ENCODE measurements at places on chromosomes 1 and 21.

DNA sequence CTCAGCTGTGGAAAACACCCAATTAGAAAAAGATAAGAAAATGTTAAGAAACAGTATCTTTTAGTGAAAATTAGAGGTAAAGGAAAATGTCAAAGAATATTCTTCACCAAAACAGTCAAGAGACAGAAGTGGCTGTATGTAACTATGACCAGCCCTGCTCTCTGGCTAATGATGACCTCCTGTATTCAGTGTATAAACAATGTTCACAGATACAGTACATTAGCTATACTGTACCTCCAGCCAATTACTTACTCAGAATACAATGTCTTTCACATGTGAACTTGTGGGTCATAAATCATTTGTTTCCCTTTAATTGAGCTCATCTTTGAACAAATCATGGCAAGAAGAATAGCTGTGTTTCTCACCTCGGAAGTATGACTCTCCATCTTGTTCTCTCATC is 432.0 kb downstream of the LMO4 start:
- DNase-seq = no peak

DNA sequence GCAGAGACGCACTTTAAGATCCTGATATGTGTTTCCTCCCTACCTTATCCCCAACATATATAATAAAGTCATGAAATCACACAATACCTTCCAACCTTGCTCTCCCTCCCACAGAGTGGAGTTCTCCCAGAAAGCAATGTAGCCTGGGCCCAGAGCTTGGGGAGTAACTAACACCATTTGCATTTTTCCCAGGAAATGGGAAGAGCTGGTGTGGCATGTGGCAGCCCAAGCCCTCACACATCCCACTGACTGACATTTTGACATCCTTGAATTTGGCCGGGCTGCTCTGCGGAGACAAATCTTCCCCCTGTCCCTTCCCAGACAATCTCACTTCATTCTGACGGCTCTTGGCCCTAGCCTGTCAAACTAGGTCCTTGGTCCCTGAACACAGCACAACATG is 37.0 kb upstream of the ATP2B4 start:
- DNase-seq = no peak

DNA sequence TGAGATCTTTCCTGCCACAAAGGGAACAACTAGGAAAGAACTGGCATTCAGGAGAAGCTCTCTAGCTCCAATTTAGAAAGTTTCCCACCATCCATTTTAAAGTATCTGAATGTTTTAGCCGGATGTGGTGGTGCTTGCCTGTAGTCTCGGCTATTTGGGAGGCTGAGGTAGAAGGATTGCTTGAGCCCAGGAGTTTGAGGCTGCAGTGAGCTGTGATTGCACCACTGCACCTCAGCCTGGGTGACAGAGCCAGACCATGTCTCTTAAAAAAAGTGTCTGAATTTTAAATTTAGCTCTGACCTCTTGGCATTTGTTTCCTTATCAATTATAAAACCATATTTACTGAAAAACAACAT is 67.2 kb downstream of the RPAP2 start:
- no peak for DNase-seq

- DNase-seq = no peak
Measured at GRCh38 chr21:35090403-35090802, 41.3 kb upstream of the RUNX1 start.

- no peak for DNase-seq
Measured at GRCh38 chr1:29397256-29397590, 160.9 kb downstream of the PTPRU start.

DNA sequence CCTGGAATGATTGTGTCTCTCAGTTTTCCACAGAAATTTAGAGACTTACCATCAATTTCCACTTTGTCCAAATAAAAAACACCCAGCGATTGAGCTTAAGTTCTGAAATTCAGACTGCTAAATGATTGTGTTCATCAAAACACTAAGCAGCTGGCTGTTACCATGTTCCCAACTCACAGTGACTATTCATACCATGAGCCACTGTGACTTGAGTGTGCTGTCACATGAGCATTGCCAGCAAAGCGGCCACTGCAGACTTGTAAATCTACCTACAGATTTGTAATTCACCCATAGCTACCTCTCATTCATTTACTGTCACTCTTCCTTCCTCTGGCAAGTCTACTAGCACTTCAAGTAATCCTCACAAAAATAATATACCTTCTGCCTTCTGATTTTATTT is 17.2 kb upstream of the PRKAB2 start:
- no peak for DNase-seq

- peak; percentile 19 for DNase-seq
Measured at GRCh38 chr1:108816049-108816893, 40.6 kb downstream of the AKNAD1 start.

GRCh38 chr1:45335855-45336324 is 4.1 kb upstream of the TOE1 start:
- no peak for DNase-seq

GRCh38 chr21:15052459-15052763 is 12.4 kb downstream of the NRIP1 start:
- no peak for DNase-seq

GRCh38 chr1:90347366-90347765 is 352.5 kb downstream of the ZNF326 start:
- no peak for DNase-seq

DNA sequence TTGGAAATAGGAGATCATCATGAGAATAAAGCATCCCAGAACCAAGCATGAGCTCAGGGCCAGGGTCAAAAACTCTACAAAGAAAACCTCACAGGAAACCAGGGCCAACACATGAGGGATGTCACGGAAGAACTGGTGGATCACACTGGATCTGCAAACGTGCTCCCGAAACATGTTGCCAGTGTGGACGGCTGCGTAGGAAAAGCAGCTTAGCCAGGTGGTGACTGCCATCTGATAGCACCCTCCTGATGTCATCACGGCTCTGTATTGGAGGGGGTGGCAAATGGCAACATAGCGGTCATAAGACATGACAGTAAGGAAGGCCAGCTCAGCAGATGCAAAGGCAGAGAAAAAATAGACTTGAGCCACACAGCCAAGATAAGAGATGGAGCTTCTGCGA is 20.9 kb downstream of the OR14I1 start:
- DNase-seq = no peak

DNA sequence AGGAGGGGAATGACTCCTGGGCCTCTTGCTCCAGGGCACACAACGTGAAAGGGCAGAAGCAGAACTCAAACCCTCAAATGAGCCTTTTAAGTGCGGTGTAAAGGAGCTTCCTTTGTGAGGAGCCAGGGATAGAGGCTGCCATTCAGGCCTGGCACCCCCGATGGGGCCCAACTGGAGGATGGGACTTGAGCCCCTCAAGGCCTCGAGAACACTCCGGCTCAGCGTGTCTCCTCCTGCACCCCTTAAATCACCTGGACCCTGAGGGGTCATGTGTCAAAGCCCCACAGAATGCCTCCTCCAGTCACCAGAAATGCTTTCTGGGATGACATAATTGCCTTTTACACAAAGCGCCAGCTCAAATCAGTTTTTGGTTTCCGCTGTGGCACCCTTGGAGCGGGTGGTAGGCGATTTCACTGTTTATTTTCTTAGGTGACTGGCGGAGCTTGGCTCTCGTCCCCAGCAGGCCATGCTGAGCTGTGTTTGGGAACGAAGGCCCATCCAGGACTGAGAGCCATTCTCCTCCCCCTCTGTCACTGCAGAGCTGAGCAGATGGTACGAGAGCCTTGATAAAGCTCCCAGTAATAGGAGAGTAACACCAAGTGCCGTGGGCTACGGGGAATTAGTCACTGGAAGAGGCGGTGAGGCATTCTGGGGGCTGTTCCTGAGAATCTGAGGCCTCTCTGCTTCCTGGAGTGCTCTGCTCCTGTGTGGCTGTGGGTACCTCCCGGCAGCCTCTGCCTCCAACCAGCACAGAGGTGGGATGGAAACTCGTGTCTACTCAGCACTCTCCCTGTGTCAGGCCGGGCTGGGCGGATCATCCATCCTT is 163.0 kb downstream of the GRIK3 start:
- DNase-seq = no peak

DNA sequence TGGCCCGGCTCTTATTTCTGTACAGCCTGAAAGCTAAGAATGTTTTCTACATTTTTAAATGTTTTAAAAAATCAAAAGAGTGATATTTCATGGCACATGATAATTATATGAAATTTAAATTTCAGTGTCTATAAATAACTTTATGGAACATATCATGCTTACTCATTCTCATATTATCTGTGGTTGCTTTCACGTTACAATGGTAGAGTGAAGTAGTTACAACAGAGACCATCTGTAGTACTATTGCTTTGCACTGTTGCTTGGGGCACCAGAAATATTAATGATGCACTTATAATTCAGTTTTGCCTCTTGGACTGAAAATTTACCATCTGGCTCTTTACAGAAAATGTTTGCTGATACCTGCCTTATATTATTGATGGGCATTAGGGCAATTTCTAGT is 481.6 kb downstream of the PLPP3 start:
- DNase-seq = no peak

DNA sequence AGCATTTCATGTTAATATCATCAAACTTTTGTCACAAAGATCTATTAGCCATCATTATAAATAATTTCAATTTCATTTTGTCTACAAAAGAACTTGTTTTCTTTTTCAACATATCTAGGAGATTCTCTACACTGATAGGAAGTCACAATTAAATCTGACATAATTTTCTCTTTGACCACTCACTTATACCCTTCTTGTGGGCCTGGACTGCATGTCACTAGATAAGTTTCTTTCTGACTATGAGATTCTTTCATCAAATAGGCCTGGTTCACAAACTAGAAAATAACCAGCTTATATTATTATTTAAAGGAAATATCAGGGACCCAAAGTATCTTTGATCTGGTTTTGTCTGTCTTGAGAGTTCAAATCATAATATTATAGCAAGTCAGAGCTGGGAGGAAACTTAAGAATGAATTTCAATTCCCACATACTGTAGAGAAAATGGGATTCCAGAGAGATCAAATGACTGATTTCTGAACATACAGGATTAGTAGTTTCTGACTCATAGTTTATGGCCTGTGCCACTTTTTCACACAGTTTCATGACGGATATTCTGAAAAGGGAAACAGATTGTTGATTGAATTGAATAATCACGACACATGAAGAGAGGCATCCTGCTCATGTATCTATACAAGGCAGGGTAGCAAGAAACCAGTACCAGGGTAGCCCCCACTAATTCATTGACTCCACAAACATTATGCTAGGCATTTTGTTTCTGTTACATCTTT is 355.8 kb downstream of the GPATCH2 start:
- DNase-seq = no peak

DNA sequence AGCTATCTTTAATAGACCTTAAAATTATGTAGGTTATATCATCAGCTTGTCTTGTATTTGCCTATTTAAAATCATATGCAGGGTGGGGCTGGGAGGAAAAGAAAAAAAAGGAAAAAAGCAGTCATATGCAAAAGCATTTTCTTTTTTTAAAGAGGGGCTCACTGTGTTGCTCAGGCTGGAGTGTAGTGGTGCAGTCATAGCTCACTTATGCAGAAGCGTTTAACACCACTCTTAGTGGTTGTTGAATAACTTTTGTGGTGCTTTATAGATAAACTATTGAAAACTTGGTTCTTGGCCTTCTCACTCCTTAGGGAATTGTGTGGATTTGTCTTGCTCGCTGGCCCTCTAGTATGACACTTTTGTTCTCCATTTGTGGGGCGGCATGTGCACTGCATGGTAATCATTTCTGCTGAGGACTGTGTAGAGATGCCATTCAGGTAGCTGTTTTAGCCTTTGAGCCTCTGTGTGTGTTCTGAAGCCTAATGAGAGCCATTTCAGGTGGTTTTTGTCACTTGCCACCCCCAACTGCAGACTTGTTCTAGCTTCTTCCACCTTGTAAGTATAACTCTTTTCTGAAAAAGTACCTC is 77.8 kb downstream of the KIF1B start:
- DNase-seq = no peak

DNA sequence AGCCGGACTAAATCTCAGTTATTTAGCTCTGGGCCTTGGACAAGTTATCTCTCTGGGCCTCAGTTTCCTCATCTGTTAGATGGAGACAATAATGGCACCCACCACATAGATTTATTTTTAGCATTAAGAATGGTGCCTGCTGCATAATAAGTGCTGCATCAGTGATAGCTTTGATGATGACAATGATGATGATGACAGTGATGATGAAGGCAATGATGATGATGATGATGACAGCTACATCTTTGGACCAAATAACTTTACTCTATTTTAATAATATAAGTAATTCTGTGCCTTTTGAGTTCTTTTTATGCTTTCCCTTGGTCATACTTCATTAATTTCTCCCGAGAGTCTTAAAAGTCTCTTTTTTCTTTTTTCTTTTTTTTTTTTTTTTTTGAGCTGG is 143.4 kb downstream of the C1orf21 start:
- DNase-seq = no peak

DNA sequence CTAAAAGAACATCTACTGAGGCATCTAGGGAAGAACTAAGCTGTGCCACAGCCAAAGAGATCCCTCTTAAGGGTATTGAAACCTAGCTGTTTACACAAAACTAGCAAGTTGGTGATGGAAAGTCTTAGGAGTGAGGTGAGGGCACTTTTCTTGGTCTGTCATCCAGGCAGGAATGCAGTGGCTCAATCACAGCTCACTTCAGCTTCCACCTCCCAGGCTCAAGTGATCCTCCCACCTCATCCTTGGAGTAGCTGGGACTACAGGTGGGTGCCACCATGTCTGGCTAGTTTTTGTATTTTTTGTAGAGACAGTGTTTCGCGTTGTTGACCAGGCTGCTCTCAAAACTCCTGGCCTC is 2.4 kb downstream of the PLEKHO1 start:
- no peak for DNase-seq

DNA sequence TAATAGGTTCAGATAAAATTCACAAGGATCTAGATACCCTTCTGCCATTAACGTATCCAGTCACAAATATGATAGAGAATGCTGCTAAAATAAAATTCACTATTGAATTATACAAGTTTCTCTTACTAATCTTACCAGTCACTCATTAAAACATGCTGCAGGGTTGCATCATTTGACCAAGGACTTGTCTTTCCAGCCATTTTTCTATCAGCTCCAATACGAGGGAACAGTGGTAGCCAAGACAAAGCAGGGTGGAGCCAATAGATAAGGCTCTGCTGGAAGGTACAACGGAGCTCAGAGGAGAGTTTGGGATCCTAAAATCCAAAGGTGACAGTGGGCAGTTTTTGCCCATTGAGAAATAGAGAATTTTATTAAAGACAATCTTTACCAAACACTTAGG is 4.0 kb downstream of the DONSON start:
- no peak for DNase-seq

- no peak for DNase-seq
Measured at GRCh38 chr1:97632776-97633175, 288.1 kb downstream of the DPYD start.

GRCh38 chr1:184615301-184615700 is 139.4 kb downstream of the EDEM3 start:
- DNase-seq = no peak

DNA sequence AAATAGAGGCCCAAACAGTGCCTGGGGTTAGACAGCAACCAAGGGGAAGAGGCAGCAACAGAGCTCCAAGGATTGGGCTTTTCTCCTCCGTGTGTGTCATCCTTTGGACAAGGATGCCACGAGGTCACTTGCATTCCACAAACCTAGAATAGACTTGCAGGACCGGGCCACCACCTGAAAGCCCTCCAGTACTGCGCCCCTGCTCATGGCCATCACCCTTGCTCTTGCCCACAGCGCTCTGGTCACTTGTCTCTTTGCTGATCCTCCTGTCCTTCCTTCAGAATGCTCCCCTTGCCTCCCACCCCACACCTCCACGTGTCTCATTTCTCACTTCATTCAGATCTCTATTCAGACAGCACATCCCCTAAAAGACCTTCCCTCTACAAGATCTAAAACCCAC is 247.4 kb downstream of the MATN1 start:
- DNase-seq = no peak

GRCh38 chr1:27348861-27349783 is 7.3 kb downstream of the SYTL1 start:
- DNase-seq = no peak

GRCh38 chr1:178530037-178530402 is 17.1 kb downstream of the TEX35 start:
- DNase-seq = no peak

Measured in thoracic aorta (tissue), 2 donors.